Activated CD8-positive, alpha-beta T cell treated with anti-CD3 and anti-CD28 coated beads for 36 hours (primary cell): ENCODE measurements at places on chromosomes 5 and 9.

DNA sequence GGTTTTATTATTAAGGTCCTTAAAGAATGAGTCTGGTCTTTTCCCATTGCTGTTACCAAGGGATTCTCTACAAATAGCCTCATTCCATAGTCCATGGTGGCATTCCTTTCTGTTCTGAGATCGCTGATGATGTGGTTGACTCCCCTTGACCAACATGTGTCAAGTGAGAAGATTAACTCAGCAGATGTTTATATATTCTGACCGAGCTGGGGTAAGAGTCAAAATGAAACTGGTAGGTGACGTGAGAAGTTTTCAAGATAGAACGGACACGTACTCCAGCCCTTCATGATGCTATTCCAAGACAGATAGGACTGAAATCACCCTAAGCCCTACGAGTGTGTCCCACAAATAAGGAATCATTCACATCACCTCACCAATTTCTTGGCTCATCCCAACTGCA lies 155.5 kb upstream of the WWC1 start:
- DNase-seq: no peak

DNA sequence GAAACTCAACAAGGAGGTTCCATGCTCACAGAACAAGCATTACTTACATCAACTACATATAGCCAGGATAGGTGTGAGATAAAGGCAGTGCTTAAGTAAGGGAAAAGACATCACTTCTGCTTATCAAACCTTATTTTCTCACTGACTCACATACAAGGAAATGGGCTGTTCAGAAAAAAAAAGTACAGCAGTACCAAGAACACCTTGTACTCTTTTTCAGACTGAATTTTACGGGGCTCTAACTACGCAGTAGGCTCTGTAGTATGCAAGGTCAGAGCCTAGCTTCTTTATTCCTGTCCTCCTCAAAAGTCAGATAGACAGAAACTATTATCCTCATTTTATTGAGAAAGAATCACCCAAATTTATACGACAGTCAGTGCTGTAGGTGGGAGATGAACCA lies 5.8 kb downstream of the PSMB7 start:
- no peak for DNase-seq

DNA sequence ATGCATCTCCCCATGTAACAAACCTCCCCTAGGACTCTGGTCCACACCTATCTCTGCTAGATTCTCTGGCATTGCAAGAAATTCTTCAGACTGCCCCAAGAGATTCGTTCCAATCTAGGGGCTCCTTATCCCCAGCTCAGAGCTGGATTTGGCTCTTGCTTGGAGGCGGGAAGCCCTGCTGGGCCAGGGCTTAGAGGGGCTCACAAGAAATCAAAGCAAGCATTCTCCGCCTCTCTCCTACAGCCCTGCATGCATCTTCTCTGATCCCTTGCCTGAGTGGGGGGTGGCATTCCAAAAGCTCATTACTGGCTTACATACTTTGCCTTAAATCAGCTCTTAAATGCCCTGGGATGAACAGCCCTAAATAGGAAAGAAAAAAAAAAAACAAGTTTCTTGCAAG lies 75.8 kb downstream of the KCNIP1 start:
- no peak for DNase-seq

DNA sequence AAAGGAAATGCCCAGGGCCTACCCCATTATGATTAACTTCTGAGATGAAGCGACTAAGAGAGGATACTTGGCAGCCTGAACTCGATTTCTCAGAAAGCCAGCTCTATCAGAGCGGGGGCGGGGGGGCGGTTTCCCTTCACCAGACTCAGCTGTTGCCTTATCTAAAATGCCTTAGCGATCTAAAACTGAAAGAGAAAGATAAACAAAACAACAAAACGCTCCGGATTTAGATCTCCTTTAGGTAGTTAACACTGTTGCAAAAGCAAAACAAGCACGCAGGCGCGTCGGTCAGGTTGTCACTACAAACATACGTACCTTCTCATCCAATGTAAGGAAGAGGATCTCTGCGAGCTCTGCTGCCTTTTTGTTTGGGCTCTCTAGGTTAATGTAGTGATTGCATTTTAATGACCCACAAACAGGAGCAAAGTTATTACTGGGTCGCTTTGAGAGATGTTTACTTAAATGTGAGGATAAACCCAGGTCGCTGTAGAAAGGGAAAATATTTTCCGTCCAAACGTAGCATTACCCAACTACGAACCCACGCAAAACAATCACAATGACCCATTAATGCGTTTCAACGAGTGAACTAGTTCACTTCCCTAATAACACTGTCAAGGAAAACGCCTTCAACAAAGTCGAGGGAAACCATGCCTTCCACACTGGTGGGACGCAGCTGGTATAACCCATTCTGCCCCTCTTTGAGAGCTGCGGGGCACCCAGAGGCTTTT lies 982 bp downstream of the EPB41L4A start:
- peak; percentile 91 for DNase-seq

GRCh38 chr5:33934176-33934575 lies 2.0 kb upstream of the RXFP3 start:
- no peak for DNase-seq
